ENCODE measurements at places on chromosomes 4 and X.

DNA sequence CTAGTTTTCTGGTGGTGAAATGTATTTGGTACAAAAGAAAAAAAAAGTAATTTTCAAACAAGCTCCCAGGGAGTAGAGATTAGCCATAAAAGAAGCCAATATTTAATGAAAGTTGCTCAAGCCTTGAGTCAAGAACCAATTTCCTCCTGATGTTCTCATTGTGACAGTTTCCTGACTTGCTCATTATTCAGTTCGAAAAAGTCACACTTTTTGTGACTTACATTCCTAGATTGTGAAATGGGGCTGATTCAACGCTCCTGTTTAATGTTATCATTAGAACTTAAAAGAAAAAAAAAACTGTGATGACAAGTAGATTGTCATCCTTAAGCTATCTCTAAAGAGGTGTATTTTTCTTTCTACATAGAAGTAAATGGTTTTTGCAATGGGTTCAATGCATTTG lies 122.6 kb upstream of the BMPR1B start:
- no peak for DNase-seq

- no peak for DNase-seq
Observed at GRCh38 chrX:10756441-10756840, 136.1 kb upstream of the MID1 start.

DNA sequence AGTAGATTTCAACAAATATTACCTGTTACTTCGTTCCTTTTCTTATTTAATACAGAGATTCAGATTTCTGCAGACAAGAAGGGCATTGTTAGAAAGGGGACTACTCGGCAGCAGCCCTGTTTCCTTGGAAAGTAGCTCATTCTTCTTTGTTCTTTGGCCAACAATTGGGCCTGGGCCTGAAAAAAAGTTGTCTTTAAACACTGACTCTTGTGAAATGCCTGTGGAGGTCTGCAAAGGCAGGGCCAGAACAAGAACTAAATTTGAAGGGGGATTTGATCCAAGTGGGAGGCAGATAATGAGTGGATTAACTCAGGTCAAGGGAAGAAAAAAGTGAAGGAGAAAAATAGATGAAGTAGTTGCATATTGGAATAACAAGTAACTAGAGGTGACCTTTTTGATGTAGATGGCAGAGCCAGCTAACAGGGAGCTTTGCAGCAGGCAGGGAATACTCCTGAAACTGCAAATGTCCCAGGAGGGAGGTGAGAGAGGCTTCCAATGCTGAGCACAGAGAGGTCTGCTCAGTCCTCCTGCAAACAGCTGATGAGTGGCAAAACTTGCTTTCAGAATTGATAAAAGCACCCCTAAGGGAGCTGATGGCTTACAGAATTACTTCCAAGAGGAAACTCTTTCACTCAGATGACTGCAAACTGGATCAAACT lies 393.2 kb upstream of the HS3ST1 start:
- no peak for DNase-seq

GRCh38 chrX:114611018-114611619 lies 27.2 kb downstream of the HTR2C start:
- no peak for DNase-seq

GRCh38 chr4:100935090-100935489 lies 412.2 kb downstream of the PPP3CA start:
- DNase-seq: no peak

DNA sequence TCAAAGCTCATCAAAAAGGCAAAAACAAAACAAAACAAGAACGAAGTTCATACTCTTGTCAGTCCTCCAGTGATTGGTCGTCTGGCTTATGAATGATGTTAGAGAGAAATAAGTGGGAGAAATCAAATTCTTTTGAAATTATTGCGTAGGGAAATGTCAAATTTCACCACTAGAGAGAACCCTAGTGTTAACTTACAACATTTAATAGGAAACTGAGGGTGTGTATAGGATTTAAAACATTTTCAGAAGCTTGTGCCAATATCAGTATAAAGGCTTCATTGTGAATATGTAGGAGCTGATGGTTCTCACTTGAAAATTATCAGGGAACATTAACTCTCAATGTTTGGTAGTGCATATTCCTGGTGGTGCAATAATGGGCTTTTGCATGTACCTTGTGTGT lies 17.4 kb downstream of the ADH6 start:
- no peak for DNase-seq

DNA sequence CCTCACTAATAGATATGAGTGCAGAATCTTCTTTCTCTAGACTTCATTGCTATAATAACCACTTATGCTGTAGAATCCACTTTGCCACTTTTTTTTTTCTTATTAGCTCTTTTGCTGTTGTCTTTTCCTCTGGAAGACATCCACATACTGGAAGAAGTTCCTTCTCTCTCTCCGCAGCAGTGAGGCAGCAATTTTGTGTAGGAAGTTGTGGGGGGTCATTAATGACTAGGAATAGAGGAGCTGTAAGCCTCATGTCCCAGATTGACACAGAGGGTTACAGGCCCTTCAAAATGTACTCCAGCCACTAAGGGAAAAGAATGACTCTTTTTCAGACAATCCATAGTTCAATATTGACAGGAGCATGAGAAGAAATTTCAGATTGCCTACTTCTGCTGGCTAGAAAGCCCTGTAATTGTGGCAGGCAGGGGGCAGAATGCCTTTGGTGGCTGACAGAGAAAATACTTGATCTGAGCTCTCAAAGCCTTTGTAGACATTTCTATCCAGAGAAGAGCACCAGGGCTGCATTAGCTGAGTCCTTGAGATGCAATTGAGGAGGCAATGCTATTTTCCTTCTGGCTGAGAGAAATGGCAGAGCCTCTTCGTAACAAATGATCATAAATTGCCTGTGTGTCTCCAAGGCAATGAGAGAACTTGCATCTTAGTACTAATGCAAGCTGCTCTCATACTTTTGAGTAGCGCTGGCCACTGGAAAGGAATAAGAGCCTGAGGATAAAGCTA lies 856.2 kb downstream of the STIM2 start:
- DNase-seq: no peak

DNA sequence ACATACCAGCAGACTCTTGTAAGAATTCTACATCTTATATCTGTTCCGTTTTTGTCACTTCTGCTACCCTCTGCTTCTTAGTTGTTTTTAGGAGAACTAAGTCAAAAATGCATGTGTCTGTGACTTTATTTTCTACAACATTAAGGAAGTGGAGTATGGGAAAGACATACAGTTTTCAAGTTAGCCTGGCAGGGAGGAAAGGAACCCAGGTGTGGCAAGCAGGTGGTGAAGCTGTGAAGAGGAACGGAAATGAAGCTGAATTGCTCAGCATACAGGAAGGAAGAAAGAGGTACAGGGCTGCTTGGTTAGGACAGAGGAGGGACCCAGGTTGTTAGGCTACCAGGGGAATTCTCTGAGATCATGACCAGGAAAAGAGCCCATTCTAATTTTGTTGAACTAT lies 9.4 kb downstream of the GPRIN3 start:
- no peak for DNase-seq

DNA sequence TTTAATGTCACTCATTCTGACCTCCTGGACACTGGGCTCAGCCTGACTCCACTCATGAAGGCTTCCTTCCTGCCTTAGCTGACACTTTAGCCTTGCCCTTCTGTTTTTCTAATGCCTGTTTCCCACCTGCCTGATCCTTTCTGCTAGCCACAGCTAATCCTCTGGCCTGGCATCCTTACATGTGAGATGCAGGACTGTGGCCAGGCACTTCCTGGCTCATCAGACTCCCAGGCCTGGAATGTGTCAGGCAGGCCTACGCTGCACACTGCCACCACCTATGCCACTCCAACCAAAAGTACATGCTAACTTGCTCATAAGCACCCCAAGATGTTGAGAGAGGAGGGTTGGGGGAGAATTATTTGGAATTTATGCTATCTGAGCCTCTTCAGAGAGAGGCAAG lies 138.8 kb upstream of the NALF2 start:
- DNase-seq: no peak

DNA sequence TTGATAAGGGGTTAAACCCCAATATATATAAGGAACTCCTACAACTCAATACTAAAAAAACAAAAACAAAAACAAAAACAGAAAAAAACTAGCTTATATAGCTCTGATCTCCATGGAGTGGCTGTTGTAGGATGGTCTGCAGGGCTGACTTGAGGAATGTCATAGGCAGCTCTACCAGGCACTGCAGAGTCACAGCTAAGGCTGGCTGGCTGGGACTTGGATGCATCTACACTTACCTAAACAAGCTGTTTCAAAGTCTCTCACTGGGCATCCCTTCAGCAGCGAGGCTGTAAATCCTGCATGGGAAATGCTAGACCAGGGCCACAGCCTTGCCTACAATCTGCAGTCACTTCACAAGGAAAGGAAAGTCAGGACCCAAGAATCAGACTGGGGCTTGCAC lies 61.3 kb downstream of the HOPX start:
- no peak for DNase-seq

- DNase-seq: no peak
Observed at GRCh38 chrX:110418316-110419235, 59.9 kb downstream of the RTL9 start.

DNA sequence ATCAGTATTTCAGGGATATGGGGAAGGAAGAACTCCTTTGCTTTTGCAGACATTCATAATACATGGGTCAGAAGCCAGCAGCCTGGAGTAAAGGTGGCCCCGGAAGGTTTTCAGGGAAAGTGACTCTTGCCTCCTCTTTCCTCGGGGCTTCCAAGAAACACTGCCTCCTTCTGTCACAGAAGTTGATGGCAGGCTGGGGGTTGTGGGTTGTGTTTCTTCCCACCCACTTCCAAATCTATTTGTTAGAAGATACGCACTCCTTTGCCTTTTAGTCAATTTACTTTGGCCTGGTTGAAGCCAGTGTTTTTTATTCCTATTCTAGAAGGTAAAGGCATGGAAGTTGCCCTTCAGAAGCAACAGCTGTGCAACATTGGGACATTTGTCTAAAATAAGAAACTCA lies 19.7 kb downstream of the KIT start:
- DNase-seq: no peak

- DNase-seq: no peak
Observed at GRCh38 chr4:2301225-2301642, 39.3 kb upstream of the MXD4 start.

DNA sequence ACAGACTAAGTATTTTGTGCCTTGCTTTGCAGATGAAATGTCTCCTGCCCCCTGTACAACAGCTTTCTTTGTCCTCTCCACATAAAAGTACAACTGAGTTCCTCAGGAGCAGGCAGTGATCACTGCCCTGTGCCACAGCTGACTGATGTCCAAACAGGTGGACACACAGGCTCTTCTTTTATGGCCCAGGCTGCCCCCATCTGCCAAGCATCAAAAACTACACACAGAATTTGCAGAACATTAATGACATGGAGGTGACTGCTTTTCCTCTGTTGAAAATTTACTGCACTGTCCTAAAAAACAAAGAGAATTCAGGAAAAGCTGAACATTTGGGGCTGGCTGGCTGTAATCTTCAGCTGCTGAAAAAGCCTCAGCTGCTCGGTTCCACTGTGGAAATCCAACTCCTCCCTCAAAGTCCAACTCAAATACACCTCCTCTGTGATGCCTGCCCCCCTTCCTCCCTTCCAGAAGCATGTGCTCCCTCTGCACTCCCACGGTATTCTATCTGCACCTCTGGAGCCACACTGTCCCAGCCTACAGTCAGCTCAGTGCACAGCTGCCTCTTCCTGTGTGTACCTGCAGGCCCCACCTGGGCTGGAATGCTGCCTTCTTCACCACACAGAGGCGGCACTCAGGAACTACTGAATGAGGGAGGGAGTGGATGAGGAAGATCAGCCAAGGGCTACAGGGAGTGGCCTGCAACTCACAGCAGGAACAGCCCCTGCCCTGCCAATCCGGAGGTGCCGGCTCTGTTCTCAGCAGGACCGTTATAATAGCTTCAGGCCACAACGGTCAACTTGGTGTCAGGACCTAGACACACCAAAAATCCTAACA lies 10.3 kb downstream of the AFAP1 start:
- no peak for DNase-seq

- DNase-seq: no peak
Observed at GRCh38 chr4:137572163-137572562, 39.9 kb upstream of the PCDH18 start.

DNA sequence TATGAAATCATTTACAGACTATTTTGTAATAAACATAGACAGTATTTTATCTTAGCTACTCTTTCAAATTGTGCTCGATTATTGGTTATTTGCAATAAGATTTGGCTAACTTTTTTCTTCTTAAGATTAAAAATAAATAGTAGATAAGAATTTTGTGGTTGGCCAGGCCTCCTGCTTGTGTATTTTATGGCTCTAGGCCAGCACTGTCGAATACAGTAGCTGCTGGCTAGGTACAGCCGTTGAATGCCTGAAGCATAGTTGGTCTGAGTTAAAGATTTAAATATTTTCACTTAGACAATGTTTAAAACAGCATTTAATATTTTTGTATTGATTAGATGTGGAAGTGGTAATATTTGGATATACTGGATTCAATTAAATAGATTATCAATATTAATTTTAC lies 481.0 kb downstream of the SPRY1 start:
- no peak for DNase-seq

GRCh38 chr4:7593646-7594412 lies 159.1 kb upstream of the PSAPL1 start:
- no peak for DNase-seq

Data from GM19239 (cell line).